ENCODE measurements at places on chromosomes 7 and 10.

DNA sequence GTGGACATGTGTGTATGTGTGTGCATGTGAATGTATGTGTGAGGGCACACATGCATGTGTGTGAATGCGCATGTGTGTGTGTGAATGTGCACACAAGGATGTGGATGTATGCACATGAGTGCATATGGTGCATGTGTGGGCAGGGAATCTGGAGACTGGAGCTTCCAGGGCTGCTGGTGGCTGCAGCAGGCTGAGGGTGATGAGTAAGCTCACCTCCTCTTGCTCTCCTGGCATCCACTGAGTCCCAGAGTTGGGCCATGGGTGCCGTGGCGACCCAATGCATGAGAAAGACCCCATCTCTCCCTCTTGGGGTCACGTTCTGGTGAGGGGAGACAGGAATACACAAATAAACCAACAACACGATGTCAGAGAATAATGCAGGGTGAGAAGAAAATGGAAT lies 33.3 kb upstream of the COL13A1 start:
- no peak for DNase-seq

GRCh38 chr10:22042557-22043326 lies 39.2 kb upstream of the DNAJC1 start:
- no peak for DNase-seq

DNA sequence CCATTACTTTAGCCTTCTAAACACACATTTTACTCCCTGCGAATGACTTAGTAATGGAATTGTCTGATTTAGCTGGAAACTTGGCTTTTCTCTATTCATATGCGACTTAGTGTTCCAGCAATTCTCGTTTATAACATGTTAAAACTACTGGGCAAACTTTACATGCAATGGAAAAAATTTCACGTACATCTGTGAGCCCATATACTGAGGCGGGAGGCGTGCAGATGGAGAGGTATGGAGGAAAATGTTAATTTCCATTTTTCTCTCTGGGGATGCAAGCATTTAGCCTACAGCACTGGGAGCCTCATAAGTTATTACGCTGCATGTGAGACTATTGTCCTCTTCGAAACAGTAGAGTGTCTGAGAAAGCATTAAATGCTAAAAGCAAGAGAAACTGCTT lies 591.5 kb upstream of the ANKRD30A start:
- DNase-seq = no peak

- no peak for DNase-seq
Measured at GRCh38 chr10:107083388-107084009, 81.0 kb downstream of the SORCS1 start.

DNA sequence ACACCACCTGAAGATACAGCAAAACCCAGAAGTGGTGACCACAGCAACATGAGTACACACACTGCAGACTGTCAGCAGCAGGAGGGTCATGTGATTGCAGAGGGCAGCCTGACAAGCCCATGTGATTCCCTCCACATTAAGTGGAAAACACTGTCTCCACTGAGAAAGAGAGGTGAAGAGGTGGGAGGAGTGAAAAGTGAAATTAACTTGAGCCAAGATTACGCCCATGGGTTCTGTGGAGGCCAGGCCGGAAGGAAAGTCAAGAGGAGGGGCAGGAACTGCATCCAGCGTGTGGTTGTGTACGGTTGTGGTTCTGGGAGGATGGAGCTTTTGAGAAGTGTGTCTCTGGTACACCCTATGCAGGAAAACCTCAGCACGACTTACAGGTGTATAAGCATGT lies 138.5 kb downstream of the PLXNA4 start:
- no peak for DNase-seq

DNA sequence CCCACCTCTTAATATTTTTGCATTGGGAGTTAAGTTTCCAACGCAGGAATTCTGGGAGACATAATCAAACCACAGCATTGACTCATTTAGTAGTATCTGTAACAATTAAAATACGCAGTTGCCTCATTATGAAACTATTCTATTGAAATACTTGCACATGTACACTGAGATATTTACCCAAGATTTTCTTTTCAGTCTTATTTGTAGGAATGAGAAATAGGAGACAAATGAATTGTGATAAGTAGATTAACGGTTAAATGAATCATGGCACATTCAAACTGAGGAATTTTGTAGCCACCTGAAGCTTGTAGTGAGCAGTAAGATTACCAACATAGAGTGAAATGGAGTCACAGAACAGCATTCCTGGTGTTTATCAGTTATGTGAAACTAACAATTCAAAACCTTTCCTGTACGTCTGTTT lies 18.1 kb downstream of the RP9 start:
- no peak for DNase-seq

DNA sequence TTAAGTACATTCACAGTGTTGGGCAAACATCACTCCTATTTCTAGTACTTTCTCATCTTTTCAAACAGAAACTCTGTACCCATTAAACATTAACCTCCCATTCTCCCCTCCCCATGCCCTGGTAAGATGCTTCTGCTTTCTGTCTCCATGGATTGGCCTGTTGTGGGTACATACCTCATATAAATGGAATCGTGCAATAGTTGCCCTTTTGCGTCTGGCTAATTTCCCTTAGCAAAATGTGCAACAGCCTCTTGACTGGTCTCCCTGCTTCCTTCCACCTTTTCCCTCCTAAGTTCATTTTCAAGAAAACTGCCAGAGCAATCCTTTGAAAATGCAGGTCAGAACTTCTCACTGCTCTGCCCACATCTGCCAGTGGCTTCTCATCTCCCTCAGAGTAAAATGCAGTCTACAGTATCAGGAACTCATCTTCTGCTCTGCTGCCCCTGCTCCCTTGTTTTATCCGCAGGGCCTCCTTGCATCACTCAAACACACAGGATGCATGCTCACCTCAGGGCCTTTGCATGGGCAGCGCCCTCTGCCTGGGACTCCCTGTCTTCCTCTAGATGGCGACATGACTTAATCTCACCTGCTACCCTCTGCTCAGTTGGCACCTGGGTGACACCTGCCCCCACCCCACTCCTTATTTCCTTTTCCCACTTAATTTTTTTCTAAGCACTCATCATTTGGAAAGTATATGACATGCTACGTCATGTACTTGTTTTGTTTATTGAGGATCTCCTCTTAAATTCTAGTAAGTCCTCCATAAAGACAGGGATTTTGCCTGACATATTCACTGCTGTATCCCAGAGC lies 44.3 kb upstream of the ECHDC3 start:
- no peak for DNase-seq

- DNase-seq = no peak
Measured at GRCh38 chr7:18580950-18581349, 85.4 kb downstream of the HDAC9 start.

DNA sequence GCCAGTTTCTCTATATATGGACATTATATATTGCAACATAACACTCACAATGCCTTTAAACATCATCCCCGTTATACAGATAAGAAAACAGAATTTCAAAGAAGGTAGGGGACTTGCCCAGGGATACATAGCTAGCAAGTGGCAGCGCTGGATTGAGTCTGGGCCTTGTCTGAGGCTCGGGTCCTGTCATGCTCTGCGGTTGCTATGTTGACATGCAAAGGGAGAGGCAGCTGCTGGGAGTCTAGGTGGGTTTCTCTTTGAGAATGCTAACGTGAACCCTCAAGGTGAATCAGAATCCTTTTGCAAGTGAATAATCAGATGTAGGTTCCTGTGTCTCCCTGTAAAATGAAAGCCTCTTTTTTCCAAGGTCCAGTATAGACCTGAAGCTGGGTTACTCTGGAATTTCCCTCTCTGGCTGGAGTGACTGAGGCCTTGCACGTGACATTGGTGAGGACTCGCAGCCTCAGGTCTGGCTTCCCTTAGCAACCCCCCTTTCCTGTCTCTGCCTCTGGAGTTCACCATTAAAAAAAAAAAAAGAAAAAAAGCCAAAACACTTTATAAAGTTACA lies 38.9 kb downstream of the TCF7L2 start:
- no peak for DNase-seq

GRCh38 chr7:28169230-28169629 lies 11.4 kb downstream of the JAZF1 start:
- DNase-seq = no peak

GRCh38 chr7:128053023-128053422 lies 21.8 kb upstream of the LRRC4 start:
- no peak for DNase-seq

DNA sequence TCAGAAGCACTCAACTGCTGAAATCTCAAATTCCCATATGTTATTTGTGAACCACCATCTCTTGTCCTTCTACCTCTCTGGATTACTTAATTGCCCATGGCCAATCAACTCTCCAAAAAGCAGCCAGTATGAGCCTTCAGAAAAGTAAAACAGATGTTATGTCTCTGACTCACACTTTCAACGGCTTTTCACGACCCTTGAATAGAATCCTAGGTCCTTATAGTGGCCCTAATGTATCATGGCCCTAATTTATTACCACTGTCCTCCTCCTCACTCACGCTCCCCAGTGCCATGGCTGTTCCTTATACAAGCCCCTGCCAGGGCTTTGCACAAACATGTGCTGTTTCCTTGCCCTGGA lies 20.0 kb downstream of the ZNF438 start:
- no peak for DNase-seq

DNA sequence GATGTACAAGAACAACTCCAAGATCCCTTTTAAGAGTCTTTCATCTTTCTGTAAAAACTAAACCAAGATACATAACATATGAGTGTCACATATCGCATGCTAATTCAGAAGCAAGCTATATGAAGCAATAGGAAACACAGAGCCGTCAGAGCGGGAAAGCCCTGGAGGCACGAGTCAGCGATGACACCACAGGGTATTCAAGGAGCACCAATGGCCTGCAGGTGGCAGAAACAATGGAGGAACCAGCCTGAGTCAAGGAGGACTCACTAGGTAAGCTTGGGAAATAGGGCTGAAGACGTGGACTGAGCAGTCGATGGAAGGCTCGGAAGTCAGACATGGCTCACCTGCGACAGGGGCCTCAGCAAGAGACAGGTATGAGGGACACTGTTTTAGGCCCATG lies 214.4 kb downstream of the FAM107B start:
- DNase-seq = no peak

DNA sequence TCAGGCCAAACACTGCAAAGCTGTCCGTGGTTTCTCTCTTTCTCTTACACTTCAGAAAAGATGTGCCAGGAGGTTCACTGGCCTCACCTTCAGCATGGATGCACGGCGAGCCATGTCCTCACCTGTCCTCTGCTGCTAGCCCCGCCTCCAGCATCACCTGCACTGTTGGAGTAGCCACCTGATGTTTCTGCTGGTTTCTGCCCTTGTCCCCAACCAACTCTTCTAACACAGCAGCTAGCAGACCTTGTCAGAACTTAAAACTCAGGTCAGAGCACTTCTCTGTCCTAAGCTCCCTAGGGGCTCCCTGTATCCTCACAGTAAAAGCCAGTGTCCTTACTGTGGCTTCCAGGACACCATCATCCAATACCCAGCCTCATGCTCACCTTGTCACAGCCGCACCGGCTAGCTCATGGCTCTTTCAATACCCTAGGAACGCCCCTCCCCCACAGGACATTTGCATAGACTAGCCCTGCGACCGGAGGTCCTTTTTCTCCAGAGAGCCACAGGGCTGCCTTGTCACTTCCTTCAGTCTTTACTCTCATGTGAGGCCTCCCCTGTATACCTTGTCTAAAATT lies 15.2 kb downstream of the PALD1 start:
- no peak for DNase-seq

DNA sequence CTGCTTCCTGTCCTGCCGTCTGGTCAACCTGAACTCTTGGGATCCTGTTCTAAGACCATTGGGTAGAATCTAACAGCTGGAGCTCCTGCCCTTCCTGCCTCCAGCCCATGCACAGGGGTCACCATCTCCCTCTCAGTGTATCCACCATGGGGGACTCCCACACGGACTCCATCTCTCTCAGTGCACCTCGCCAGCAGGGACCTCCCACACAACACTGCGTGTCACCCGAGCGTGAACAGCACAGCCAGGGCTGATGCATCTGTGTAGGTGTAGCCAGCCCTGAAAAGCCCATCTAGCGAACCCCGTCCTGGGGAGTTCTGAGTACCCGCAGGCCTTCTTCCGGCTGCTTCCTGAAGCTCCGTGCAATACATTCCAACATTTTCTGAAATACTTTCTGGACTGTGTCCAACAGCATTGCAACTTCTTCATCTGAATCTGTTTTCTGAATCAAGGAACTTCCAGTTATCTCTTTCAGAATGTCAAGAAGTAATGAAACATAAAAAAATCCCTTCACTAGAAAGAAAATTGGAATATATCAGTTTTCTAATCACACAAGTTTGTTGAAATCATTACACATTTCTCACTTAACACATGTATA lies 52.5 kb downstream of the NCAPG2 start:
- DNase-seq = no peak

DNA sequence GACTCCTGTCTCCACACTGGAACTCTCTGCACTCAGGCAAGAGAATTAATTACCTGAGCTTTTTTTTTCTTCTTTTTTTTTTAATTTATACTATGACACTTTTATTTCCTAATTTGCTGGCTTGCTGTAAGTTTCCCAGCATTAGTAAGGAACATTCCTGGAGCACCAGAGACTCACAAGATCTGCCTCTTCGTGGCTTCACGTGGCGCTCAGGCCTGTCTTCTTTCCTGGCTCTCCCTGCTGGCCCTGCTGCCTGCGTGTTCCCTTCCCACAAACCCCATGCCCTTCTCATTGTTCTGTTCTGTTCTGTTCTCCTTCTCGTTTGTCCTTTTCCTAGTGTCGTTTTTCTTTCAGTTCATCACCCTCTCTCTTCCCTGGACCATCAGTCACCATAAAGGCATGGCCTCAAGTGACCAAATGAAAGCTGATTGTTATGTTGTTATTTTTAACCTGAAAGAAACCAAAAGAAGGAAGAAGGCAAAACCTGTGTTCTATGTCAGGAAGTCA lies 591.6 kb upstream of the PFKP start:
- no peak for DNase-seq

- no peak for DNase-seq
Measured at GRCh38 chr7:42269161-42269560, 32.2 kb upstream of the GLI3 start.

DNA sequence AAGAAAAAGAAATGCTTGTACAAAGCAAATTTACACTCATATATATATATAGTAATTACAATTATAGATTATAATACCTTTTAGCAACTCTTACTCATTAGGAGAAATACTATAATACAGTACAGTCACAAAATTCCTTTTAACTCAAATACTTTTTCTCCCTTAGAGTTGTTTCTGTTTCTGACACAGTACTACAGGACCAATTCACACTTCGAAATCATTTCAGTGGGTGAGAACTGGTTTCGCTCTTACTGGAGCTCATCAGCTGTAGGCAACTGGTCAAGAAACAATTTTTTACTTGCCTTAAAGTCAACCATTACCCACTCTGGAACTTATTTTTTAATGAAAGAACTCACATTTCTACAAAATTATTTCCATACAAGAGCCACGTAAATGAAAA lies 6.0 kb downstream of the CCDC186 start:
- DNase-seq = no peak

DNA sequence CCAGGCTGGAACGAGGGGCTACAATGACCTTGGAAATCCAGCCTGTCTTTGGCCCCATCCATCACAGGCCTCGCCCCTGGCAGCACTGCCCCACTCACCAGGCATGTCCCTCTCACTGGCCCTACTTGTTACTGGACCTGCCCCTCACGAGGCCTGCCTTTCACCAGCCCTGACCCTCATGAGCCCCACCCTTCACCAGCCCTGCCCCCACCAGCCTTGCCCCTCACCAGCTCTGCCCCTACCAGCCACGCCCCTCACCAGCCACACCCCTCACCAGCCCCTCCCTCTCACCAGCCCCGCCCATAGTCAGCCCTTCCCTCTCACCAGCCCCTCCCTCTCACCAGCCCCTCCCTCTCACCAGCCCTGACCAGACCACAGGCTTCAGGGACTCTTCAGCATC lies 57.8 kb downstream of the COL26A1 start:
- DNase-seq = no peak

GRCh38 chr7:85509476-85509875 lies 322.6 kb upstream of the SEMA3D start:
- no peak for DNase-seq

GRCh38 chr10:60973086-60973485 lies 29.1 kb upstream of the RHOBTB1 start:
- DNase-seq = no peak

Data from GM12892 (cell line).